ENCODE measurements at places on chromosomes 6 and 20.

DNA sequence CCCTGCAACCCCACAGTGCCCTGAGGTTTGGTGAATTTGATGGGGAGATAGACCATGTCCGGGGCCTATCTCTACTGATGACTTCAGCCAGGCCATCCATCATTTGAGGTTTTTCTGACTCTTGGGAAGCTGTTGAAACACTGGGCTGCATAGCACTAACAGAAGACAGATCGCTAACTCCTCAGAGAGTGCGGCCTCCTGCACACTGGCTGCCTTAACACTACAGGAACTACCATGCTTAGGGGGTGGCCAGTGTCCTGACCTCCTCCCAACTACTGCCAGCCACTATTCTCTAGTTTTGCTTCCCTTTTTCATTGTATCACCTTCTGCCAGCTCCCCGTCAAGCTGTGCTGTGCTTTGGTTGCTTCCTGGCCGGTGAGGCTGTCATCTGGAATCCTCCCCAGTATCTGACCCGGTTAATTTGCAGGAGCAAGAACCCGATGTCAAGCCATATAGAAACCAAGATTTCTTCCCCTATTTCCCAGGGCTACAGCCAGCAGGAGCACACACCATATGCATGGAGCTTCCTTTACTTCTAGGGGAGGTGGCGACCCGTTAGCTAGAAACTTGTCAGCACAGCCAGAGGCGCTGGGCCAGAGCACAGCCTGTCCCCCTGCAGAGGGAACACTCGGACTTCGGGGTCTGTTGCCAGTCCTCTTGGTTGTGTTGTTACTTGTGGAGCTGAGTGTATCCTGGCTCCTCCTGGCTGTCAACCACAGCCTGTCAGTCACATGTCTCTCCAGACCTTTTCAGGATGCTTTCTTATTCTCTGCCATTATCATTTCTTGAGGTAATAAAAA, 57.3 kb upstream of the TRAF3IP2 start:
- DNase-seq: no peak

DNA sequence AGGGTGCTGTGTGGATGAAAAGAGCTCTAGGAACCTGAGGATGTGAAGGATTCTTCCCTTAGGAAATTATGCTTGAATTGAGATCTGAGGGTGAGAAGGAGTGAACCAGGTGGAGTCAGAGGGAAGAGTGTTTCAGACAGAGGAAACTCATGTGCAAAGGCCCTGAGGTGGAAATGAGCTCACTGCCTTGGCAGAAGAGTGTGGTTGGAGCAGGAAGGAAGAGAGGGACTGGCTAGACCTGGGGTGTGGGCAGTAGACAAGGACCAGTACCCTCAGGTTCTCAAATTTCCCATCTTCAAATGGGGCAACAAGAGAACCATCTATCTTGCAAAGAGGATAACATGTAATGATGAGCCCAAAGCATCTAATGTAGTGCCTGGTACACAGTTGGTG, 24.0 kb upstream of the GTSF1L start:
- no peak for DNase-seq

- DNase-seq: no peak
Observed at GRCh38 chr6:136763716-136764516, 28.4 kb downstream of the MAP3K5 start.

DNA sequence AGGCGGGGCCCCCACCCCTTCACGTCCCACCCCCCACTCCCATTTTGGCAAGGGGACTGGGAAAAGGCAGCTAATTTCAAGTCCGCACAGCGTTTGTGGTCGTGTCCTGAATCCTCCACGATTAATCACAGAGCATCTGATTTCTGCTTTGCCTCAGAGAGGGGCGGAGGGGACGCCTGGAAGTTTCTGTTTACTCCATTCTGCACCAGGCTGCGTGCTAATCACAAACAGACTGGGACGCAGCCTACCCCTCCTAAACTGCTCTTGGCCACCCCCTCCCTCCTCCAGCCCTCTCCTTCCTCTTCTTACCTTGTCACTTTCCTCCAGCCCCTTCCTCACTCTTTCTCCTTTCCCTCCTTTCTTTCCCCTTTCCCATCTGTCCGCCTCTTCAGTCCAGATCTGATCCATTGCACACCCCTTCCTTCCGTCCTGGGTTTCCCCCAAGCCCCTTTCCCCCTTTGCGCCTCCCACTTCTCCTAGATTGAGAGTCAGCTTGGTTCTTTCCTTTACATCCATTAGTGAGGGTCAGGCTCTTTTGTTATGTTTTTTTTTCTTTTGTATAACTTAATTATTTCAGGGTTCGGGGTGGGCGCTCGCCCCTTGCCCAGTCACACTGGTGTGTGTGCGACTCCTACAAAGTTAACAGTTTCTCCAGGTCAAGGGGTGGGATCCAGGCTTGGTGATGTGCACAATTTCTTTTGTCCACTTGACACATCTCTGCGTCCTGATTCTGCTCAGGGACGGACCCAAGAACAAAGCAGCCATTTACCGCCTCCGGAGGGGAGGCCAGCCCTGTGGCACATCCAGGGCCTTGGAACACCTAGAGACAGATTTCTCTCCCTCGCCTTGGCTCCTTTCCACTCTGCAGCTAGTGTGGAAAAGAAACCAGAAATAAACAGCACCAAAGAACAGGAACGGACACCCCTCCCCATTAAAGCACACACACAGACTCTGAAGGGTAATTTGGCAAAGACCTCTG, 520 bp upstream of the RIPOR3 start:
- no peak for DNase-seq

DNA sequence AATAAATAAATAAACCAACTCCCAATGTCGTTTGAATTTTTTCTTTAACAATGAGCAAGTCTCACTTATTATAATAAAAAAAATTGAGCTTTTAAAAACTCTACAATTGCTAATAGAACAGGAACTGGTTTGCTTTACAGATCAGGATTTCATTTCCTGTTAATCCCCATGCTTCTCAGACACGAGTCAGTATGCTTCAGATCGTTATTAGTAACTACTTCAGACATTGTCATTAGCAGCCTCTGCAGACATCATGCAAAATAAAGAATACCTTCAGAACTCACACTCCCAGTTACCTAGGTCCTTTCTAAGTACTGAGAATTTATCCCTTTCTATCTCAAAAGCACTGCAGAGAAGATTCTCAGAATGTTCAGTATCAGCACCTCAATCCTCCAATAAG, 10.0 kb upstream of the FAM210B start:
- DNase-seq: no peak

DNA sequence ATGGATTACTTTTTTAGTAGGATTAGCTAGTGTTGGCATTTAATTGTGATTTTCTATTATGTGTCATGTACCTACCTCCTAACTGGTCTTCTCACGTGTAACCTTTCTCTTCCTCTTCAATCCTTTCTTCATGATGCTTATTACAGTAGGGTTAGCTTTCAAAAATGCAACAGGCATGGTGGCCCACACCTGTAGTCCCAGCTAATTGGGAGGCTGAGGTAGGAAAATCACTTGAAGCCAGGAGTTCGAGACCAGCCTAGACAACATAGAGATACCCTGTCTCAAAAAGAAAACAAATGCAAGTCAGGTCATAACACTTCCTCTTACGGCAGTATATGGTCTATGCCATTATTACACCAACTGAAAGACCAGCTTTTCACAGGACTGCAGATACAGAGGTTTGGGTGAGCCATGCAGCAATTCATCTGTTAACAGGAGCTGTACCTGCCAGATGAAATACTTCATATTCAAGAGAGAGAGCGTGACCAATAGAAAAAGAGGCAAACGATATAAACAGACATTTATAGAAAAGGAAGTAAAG, 195.0 kb downstream of the TMEM242 start:
- DNase-seq: no peak

GRCh38 chr6:142909686-142910085, 35.3 kb downstream of the HIVEP2 start:
- no peak for DNase-seq

GRCh38 chr6:105270511-105270910, 90.7 kb upstream of the POPDC3 start:
- DNase-seq: no peak

- no peak for DNase-seq
Observed at GRCh38 chr6:154433477-154434241, 76.8 kb downstream of the CNKSR3 start.

DNA sequence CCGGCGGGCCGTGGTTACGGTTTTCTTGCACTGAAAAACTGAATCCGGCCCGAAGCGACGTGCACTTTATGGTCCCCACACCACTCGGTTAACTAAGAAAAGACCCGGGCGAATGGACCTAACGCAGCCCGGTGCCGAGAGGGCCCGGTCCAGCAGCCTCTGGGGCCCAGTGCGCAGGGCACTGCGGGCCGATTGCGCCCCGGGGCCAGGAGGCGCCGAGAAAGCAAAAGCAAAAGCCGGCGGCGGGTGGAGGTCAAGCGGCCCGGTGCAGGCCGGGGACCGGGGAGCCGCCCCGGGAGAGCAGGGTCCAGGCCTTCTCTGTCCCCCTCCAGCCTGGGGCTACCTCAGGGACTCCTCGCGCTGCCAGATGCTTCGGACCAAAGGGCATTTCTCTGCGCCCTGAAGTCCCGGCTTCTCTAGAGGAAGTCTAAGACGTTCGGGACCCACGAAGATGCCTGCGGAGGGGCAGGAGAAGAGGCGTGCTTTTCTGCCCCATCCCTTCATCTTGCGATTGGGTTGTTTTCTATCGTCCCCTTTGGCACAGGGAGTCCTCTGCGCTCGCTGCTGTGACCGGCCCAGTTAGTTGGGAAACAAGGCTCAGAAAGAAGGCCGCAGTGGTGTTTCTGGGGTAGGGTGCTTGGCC, 4.4 kb downstream of the FOXF2 start:
- DNase-seq: no peak

GRCh38 chr20:23889775-23890187, 10.2 kb upstream of the CST5 start:
- peak; percentile 28 for DNase-seq

GRCh38 chr6:29653452-29654038, 3.3 kb upstream of the MOG start:
- peak; percentile 62 for DNase-seq

GRCh38 chr20:10906834-10907233, 233.0 kb upstream of the JAG1 start:
- no peak for DNase-seq

- no peak for DNase-seq
Observed at GRCh38 chr6:138017166-138017757, 90.0 kb downstream of the PERP start.

DNA sequence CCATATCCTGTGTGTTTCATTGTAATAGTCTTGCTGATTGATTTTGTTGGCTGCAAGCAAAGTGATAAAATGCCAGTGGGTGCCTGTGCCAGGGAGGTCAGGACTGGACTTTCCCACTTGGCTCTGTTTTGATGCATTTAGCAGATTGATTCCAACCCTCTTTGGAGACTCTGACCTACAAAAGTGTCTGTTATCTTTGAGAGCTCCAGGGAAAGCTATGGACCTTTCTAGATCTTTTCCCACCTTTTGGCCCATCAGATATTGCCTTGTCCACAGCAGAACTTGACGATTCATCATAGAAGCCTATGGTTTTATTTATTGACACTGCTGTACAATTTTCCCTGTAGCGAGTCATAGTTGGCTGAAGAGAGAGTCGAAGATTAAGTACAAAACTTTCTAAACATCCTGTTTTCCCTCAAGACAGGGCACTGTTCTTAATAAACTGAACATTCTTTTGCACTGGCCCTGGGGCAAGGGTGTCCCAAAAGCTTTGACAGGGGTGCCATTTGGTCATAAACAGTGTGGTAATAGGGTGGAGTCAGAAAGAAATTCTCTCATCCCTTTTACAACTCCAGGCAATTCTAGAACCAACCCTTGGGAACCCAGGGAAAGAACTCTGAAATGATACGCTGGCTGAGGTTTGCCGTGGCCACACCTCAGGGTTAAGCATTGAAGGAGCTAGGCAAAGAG, 53.7 kb downstream of the E2F3 start:
- DNase-seq: no peak

GRCh38 chr6:104473021-104473429, 386.7 kb downstream of the HACE1 start:
- no peak for DNase-seq

GRCh38 chr6:143000811-143001210, 55.8 kb upstream of the HIVEP2 start:
- DNase-seq: no peak

GRCh38 chr20:47475419-47476044, 26.2 kb upstream of the NCOA3 start:
- DNase-seq: no peak

DNA sequence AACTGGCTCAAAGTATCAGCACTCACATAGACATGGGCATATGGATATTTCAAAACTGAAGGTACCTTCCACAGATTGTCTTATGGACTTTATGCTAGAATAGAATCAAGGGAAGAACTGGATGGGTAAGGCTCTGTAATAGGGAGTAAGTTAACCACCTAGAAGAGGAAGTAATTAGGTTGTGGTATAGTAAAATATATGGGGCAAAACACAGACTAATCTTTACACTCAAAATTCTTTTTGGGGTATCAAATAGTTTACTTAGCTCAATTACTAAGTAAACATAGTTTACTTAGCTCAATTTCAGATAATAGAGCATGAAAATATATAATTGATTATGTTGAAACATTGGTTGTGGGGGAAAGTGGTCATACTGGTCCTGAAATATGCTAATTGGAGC, 94.2 kb upstream of the ATXN1 start:
- no peak for DNase-seq

DNA sequence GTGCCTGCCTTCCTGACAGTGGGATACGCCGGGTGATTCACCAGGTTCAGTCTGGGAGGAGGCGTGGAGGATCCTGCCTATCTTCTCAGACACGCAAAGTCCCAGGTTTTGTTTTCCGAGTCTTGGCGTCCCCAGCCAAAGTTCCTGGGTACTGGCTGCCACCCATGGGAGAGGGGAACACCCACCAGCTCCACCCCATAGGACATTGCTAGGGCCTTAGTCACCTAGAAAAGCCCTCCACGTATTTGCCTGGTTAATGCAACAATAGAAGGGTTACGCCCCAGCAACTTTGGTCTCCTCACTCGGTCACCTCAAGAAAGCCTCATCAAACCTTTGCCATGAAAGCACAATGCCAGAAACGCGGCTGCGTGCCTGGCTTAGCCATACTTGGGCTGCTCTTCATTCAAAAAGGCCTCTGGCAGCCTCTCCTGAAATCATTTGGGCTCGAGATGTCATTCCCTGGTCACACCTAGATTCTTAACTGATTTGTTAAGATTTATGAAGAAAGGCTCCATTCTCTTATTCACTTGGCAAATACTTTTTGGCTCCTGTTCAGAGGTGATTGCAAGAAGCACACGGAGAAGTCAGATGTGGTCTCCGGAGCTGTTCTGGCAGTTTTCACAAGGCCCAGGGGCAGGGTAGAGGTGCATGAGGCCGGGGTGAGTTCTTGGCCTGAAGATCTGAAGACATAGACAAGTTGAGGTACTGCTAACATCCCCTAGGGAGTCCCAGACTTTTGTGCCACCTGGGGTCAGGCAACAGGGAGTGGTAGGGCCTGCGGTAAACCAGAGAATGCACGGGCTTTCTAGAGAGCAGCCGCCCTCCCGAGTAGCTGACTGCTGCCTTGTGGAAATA, 35.5 kb upstream of the ZNF133 start:
- no peak for DNase-seq

Data from NCI-H2029 (cell line).